ENCODE measurements at places on chromosomes 11 and 22.

- no peak for DNase-seq
These were observed 432.9 kb downstream of the TENM4 start for GRCh38 chr11:79007771-79008402.

DNA sequence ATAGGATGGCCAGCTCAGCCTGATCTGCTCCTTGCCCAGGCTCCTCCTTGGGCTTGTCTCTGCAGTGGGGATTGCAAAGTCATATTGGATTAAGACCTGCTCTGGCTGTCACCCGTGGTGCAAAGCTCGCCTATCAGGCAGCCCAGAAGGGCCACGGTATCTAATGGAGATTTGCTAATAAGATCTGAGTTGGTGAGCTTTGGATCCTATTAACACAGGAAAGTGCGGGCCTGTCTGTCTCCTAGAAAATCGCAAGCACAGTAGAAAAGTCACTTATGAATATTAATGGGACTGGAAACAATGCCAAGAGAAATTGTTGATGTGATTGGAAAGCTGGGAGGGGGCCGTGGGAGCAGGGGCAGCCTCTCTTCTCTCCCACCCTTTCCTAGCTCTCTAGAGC is 72.8 kb downstream of the CHST1 start:
- no peak for DNase-seq

GRCh38 chr22:28918550-28919271 is 35.3 kb downstream of the ZNRF3 start:
- DNase-seq, result no peak

- DNase-seq, result no peak
These were observed 68.3 kb upstream of the POU2AF2 start for GRCh38 chr11:111177037-111177871.

DNA sequence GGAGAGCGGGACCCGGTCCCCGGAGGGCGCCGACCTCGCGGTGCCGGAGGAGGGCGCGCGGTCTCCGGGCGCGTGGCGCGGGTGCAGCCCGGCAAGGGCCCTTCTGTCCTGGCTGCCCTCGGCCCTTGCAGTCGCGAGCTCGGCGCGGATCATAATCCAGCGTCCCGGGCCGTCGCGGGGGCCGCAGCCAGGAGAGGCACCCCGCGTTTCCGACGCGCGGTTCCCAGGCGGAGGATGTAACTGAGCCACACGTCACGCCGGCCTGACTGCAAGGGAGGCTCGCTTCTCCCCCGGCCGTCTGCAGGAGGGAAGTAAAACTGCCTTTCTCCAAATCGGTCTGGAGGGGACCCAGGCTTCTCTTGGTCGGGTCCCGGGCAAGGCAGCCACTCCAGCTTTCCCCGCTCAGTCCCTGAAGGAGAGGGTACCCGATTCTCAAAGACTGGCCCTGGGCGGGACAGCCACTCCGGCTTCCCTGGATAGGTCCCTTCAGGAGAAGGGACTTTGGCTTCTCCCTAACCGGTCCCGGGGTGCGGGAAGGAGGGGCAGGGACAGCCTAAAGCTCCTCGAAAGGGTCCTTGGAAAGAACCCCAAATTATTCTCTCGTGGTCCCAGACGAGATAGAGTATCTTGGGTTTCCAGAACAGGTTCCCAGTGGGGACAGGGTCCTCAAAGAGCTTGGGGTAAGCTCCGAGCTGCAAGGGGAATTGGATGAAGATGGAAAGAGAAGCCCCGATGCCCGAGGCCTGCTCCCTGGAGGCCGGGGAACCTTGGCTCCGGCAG is 836 bp downstream of the SPON1 start:
- no peak for DNase-seq

DNA sequence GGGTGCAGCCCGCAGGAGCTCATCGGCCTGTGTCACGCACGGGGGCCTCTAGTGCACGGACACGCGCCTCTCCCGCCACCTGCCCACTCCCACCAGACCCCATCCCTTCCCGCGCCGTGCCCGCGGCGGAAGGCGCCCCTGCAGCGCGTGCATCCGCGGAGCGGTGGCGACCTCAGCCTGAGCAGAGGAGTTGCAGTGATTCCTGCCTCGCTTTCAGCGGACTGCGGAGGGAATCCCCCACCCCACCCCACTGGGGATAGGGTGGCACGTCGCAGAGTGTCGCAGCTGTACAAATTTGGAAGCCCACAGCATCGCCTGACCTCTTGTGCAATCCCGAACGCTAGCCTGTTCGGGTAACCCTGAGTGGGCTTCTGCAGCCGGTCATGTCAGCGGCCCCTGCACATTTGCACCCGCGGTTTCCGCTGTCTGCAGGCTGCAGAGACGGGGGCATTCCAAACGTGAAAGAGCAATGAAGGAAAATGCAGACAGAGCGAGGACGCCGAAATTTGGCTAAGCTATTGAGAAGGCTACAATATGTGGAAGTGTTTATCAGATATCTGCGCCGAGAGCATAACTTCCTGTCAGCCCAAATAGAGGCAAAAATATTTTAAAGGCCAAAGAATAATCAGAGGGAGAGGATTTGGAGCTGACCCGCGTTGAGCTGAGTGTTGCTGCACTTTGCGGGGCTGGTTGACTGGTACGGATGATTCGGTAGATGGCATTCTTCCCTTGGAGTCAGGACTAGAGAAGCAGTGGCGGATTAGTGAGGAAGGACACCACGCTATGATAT is 617 bp upstream of the ARHGAP20 start:
- DNase-seq, result no peak

DNA sequence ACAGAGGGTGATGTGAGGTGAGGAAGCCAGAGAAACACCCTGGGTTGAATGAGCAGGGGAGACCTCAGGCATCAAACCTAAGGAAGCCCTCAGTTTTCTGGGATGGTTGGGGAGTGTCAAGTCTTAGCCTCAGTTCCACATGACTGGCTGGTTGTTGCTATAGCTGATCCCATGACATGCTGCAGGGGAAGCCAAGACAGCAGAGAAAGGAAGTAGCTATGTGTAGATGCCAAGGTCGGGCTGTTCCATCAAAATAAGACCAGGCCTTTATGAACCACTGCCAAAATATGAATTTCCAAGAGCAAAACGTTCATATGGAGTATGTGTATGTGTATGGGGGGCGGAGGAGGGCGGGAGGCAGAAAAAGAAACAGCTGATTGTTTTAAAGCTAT is 11.6 kb downstream of the CD59 start:
- no peak for DNase-seq

GRCh38 chr11:32960553-32961164 is 55.0 kb upstream of the DEPDC7 start:
- DNase-seq, result peak; percentile 73

- no peak for DNase-seq
These were observed 324.2 kb downstream of the MIAT start for GRCh38 chr22:26981541-26981940.

DNA sequence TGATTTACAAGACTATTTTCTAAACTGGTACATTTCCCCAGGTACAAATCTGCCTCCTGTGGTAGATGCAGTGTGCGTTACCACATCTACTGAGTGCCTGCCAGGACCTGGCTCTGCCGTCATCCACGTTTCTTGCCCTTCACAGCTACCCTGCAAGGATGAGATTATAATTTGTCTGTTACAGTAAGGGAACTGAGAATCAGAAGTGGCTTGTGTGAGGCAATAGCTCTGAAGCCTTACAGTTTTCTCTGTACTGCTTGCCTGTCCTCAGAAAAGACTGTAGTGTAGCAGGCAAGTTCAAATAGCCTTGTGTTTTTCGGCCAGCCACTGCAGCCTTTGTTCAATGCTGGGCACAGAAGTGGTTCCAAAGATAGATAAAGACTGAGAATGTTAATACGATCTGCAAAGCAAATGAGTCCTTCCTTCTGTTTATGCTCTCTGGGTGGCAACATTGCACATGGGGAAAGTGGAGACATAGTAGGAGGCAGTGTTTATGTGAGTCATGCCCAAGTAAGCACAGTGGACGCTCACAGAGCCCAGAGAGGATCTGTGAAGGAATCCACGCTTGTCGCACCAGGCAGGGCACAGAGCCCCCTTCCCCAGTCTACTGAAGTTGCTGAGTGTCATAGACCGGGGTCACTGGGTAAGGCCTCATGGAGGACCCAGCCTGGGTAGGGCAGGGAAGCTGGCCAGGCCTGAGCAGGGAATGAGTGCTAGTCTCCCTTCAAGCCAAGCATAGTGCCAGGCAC is 49.1 kb downstream of the MICAL2 start:
- no peak for DNase-seq
